ENCODE measurements at places on chromosomes 3 and 15.

DNA sequence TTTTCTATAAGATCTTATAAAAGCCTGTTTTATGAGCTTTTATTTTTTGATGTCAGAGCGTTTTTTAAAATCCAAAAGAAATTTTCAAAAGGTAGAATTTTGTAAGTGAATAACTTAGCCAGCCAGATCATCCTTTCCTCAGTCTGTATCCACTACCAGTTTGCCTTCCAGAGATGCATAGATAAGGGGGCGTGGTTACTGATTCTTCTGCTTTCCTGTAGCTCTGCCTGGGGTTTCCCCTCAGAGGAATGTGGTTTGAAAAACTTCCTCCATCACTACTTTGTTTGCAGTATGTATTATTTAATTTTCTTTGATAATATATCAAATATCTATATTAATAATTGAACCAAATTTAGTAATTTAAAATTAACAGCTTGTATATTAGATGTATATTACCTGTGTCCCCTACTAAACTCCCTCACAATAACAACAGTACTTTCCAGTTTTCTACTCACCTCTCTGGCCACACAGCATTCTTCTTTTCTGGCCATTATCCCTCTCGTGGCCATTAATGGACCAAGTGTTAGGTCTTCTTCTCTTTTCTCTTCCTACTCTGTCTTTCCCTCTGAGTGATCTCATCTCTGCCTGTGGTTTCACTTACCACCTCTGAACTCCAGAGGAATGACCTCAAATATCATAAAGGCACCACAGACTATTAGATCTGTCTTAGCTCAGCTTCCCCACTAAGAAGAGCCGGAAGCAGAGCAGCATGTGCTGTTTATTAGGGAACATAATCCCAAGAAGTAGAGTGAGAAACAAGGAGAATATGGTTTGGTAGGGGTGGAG, 239.7 kb downstream of the UBE2E2 start:
- DNase-seq, result no peak

DNA sequence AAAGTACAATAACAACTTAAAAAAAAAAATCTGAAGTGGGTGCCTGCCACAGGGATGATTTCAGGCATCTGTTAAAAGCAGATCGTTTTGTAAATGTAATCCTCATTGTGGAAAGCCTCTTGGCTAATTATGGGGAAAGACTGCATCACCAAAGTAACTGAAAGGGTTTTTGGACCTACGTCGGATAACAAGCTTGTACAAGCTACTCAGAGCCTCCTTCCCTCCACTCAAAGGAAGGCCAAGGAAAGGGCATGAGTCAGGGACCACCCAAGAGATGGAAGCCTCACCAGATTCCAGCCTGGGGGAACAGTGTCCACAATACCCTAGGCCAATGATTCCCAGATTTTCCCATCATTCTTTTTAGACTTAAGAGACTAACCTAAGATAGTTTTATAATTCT, 84.3 kb downstream of the ATP1B3 start:
- no peak for DNase-seq

DNA sequence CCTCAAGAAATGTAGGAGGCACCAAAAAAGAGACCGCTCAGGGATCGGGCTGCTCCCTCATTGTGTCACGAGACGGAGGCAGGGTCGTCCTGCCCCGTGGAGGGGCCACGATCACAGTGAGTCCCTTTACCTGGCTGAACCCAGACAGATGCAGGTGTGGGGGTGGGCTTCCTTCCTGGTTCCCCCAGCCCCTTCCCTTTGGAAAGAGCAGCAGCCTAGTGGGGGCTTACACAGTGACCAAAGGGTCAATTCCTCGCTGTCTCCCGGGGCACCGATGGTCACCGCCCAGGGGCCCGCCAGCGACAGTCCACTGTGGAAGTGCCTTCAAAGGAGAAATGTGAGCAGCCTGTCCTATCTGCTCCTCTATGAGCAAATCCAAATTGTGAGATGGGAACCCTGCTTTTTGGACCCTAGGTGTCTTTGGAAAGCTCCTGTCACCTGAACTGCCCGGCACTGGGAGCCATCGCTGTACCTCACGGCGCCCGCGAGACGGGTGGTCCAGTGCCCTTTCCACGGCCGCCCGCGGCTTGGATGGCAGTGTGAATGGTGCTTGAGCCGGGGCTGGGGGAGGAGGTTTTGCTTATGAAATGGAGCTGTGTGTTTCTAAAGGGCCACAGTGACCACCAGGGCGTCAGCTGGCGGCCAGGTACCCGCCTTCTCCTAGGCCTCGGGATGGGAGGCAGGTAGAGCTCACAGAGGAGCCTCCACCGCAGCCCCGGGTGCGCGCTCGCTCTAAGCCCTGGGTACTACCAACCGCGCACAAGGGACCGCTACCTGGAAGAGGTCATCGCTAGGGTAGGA, 155.7 kb downstream of the KLF13 start:
- DNase-seq, result peak; percentile 61

DNA sequence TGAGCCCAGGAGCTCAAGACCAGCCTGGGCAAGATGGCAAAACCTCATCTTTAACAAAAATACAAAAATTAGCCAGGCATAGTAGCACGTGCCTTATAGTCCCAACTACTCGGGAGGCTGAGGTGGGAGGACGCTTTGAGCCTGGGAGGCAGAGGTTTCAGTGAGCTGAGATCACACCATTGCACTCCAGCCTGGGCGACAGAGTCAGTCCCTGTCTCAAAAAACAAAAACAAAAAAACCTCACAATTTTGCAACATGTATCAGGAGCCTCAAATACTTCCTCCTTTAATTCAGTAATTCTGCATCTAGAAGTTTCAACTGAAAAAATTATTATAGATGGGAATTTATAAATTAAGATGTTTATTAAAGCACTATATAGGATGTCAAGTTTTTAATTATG, 1.1 kb downstream of the MRPL47 start:
- no peak for DNase-seq

Measured in chondrocyte (in vitro differentiated cells).